Activated T-helper 1 cell treated with anti-CD3 and anti-CD28 coated beads, Interleukin-12 subunit alpha, Interleukin-12 subunit beta, Interleukin-2, Interleukin-4 antibody, amounts not matched to agents 30 ng/mL and 10 ng/mL and 1 ng/mL, durations not matched to agents 14 hours and 24 hours and 36 hours (primary cell): ENCODE measurements at places on chromosomes 4 and X. TPM values are rescaled to one million over a fixed set of nuclear protein-coding genes. Genes with fewer than 3 reads are reported as not detected.
A peak's percentile ranks its signal among the peaks of the same experiment; 100 is the strongest.

DNA sequence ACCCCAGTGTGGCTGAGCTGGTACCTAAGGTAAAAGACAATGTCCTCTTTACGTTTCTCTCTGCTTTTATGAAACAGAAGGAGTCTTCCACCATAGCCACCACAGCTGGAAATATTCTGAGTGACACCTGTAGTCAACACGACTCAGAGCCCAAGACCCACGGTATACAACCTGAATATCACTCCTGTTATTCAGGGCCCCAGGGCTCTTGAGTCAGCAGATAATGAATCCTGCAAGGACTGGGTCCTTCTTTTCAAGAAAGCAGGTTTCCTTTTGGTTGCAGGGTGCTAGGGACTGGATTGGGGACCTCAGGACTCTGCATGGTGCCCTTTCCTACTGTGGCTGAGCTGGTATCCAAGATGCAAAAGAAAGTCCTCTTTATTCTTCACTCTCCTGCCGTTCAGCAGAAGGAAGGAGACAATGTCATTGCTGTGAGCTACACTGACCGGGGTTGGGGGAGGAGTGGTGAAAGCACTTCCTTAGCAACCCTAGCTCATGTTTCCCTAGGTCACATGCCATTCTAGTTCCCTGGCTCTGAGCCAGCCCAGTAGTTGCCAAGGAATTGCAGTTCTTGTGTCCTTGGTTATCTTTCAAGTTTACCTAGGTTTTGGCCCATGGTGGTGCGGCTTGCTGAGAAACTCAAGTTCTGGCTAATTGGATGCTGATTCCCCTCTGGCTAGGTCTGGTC is 23.7 kb upstream of the UNC5C start:
- no peak for DNase-seq

- no peak for DNase-seq
These were observed 44.1 kb upstream of the TLR3 start for GRCh38 chr4:186024637-186025407.

- DNase-seq = no peak
These were observed 5.9 kb downstream of the RIPPLY1 start for GRCh38 chrX:106897259-106897658.

DNA sequence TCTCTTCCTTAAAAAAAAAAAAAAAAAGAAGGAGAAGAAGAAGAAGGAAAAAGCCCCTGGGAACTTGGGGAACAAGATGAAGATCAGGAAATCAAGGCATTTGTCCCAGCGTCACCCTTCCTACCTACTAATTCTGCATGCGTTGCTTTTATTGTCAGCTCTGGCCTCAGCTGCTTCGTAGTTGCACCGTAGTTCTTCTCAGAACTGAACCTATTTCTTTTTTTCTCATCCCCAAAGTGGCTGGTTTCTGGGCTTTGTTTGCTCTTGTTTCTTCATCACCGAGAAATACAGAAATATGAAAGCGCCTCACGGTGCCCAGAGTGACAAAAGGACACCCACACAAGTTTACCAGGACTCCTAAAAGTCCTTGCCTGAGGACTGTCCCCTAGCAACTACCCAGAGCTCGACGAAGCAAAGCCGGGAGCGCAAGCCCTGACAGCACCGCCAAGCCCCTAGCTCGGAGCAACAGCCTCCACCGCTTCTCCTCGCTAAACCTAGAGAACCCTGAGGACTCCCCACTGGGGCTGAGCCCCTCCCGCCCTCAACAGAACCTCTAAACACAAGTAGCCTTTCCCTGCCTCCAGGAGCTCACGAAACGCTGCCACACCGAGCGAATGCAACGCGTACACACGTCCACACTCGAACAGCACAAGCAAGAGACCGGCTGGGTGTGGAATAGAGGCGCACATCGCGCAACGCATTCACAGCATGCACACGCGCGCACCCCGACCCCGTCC is 710 bp downstream of the PRKG2 start:
- DNase-seq = no peak

The GLUD2 gene
- 0.67 and 0.71 TPM in 2 replicates for total RNA-seq

The UFSP2 gene
- total RNA-seq = 19.8 and 19.9 TPM in 2 replicates

The FUNDC1 gene
- 11.2 and 12.5 TPM in 2 replicates for total RNA-seq

DNA sequence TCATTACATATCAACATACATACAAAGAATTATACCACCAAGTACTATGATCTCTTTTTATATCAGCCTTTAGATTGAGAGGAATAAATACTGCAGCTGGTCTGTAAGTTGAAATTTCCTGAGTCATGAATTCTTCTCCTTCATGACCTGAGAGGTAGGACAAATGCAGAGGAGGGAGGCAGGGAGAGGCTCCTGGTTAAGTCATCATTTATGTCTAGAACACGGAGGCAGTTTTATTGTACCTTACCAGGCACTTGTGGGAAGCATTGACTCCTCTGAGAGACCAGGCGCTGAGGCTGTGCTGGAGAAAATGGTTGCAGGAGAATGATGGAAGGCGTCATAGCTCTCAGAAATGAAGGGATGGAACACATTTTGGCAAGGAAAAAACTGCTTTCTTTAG is 12.5 kb upstream of the CASK start:
- no peak for DNase-seq

DNA sequence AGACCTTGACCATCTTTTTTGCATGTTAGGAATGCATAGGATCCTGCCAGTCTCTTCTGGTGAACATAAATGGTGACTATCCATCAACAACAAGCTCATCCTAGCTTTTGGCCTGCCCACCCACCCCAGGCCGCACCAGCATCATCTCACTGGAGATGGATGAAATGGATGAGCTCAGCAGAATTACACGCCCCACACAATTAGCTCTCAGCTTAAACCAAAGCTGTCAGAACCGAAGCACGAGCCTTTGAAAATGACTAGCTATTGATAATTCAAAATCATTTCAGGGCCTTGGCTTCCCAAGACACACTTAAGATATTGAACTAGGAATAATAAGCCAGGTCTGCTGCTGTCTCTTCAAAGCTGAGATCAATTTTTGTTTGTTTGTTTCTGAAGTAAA is 62.5 kb upstream of the MND1 start:
- no peak for DNase-seq

- DNase-seq = no peak
These were observed 21.2 kb upstream of the TAB3 start for GRCh38 chrX:30910124-30910860.

- DNase-seq = no peak
These were observed 90.8 kb downstream of the IRF2 start for GRCh38 chr4:184383497-184384055.

The SHROOM4 gene
- total RNA-seq = not detected in 2 replicates

The FGFBP2 gene
- 4.8 and 7.7 TPM in 2 replicates for total RNA-seq

DNA sequence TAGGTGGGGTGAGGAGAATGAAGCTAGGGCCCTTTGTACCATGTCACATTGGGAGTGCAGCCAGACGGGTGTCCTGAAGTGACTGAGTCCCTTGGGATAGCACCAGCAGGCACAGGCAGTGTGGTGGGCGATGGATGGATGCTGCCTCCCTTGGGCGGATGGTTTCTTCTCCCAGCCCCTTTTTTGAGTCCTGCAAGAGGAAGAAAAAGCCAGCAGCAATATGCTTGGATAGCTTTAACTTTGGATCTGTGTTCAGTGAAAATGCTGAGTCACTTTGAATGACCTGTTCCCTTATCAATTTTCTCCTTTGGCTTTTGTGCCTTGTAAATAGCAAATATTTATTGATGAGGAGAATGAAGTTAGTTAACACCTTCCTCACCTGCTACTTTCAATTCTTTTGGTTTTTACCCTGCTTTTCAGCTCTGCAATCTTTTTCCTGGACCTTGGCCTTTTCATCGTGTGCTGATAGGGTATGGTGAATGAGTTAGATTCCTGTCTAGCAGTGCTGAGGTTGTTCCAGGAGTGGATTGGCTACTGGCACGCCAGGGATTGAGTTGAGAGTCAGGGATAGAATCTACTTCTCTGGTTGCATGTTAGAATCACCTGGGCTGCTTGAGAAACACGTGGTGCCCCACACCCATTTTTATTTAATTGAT is 10.2 kb downstream of the DCUN1D4 start:
- no peak for DNase-seq

DNA sequence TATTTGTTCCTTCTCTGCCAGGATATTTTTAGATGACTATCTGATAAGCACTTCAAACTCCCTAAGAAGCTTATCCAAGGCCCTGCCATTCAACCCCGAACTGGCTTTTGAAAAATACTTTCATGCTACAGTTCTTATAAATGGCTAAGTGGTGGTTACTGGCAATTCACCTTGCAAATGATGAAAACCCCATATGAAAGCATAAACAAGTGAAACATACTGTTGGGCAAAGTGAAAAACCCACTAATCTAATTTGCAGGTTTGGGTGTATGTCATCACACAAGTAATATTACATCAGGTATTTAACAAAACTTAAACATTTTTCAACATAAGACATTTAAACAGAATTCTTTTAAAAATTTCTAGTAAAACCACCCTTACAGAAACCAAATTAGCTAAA is 31.1 kb downstream of the TAPT1 start:
- no peak for DNase-seq

DNA sequence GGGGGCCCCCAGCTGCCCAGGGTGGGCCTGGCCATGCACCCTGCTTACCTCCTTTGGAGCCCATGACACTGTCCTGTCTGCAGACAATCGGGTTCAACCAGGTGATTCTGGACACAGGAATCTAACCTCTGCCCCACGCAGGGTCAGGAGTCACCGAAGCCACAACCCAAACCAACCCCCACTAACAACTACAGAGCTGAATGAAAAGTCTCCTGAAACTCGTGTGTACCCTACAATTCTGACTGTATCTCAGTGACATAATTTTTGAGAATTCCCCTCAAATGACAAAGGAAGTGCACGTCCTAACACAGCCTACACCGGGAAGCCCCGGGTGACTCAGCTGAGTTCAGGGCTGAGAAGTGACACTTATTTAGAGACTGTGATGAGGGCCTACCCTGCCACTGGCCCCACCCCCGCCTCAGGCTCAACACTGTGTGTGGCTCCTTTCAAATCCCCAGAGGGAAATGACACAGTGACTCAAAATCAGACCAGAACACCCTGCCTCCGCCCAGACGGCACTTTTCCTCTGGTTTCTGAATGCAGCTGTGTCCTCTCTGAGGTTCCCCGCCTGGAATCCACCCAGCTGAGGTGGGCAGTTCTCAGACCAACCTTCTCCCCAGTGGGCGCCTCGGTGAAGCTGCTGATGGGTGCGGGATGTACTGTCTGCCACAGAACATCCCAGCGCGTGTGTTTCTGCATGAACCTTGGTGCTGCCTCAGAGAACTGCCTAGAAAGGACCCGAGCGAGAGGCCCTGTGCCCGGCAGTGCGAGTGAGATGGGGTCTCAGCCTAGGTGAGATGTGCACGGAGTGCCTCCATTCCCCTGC is 9.9 kb downstream of the TNIP2 start:
- peak; percentile 92 for DNase-seq

The TMEM47 gene
- total RNA-seq = not detected in 2 replicates

The ETDA gene
- not detected in 2 replicates for total RNA-seq

DNA sequence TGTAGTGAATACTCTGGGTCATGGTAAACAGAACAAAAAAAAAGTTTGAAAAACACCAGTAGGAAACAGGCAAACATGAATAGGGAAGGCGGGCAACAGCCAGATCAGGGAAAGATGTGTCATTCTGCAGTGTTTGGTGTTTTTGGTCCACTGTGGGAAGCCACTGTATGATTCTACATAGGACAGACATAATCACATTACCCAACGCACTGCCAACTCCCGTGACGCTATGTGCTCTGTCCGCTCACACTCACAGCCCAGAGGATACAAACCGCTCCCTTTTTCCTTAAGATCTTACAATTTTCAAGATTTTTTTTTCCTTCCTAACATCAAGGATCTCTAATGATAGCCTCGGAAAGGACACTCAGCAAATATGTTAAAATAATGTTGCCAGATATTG is 59.3 kb downstream of the HADH start:
- DNase-seq = no peak

- DNase-seq = no peak
These were observed 25.2 kb downstream of the NYX start for GRCh38 chrX:41472231-41472815.

The NDST4 gene
- not detected in 2 replicates for total RNA-seq

GRCh38 chr4:76745240-76745639 is 152.7 kb downstream of the SOWAHB start:
- DNase-seq = no peak

- DNase-seq = no peak
These were observed 81.0 kb downstream of the SORBS2 start for GRCh38 chr4:185730849-185731608.

The TDO2 gene
- total RNA-seq = not detected in 2 replicates
